ENCODE measurements at places on chromosomes 1 and 21.
A peak's percentile ranks its signal among the peaks of the same experiment; 100 is the strongest.

DNA sequence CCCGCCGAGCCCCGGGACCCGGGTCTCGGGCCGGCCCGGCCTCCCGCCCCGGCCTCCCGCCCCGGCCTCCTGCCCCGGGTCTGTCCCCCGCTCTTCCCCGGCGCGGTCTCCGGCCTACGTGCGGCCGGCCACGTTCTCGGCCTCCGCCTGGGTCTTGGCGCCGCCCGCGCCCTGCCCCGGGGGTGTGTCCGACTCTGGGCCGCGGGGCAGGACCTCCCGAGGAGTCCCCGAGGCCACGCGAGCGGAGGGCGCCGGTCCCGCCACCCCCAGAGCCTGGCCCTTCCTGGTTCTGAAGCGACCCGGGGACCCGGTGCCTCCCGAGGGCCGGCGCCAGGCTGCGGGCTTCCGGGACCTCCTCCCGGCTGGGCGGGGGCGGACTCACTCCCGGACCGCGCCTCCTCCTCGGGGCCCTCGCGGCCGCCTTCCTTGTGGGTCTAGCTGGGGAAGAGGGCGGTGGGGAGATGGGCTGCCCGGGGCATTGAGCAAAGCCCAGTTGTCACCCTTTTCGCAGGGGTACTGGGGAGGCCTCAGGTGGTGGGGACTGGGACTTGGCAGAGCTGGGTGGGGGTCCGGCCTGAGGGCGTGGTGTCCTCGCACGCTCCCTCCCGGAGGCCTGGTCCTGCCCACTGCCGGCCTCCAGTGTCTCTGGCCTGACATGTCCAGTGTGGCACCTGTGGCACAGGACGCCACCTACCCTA lies 558 bp downstream of the PFKL start:
- peak; percentile 72 for DNase-seq

DNA sequence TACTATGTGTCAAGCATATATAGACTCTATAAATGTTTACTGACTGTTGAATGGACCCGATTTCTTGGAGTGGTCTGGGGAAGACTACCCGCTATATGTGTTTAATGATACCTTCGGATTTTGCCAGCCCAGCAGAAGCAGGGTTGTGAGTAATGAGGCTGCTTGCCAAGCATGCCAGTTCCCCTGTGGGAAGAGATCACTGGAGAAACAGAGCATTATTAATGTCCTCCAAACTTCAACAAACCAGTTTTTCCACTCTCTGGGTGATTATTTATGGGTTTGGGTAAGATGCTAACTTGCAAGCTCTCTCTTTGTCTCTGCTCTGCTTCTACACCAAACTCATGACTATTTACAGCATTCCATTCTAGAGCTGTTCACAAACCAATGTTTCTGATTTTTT lies 25.1 kb upstream of the PHGDH start:
- DNase-seq: peak; percentile 58

DNA sequence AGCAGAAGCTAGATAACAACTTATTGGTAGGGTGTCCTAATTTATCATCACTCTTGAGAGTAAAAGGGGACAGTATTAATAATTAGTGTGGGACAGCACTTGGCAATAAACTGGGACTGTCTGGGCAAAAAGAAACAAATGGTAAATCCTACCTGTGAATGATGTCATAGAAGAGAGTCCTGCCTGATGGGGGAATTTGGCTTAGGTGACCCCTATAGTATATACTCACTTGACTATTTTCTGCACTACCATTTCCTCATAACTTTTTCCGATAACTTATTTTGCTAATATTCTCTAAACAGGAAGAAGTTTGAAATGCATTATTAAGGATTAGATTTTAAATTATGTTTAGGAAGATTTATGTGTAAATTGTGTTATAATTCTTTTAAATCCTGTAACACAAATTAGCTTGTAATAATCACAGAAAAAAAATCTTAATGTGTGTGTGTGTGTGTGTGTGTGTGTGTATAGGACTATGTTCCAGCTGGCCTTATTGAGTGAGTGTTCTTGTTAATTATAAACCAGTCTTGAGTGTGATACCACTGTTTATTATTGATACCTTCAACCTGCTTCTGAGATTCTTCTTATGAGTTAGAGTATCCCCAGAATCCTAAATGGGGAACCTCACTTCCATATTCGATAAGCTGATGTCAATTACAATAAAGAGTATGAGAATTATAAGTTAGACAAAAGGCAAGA lies 144.2 kb upstream of the C1orf105 start:
- peak; percentile 35 for DNase-seq

GRCh38 chr21:40618191-40618973 lies 228.6 kb downstream of the DSCAM start:
- DNase-seq: no peak

DNA sequence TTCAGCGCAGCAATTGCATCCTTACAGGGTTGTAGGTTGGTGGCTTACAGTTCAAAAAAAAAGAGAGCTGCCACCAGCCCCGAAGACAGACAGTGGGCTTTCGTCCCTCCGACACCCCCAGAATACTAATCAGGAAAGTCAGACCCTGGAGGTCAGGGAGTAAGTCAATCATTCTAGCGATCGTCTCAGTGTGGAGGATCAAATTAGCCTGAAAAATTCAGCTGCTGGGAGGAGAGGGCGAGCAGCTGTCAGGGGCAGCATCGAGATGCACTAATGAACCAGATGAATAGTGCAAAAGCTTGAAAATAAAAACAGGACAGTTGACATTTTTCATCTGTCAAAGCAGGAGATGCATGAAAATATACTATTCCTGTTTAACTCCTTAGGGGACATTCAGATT lies 138.4 kb downstream of the NEK7 start:
- DNase-seq: no peak

DNA sequence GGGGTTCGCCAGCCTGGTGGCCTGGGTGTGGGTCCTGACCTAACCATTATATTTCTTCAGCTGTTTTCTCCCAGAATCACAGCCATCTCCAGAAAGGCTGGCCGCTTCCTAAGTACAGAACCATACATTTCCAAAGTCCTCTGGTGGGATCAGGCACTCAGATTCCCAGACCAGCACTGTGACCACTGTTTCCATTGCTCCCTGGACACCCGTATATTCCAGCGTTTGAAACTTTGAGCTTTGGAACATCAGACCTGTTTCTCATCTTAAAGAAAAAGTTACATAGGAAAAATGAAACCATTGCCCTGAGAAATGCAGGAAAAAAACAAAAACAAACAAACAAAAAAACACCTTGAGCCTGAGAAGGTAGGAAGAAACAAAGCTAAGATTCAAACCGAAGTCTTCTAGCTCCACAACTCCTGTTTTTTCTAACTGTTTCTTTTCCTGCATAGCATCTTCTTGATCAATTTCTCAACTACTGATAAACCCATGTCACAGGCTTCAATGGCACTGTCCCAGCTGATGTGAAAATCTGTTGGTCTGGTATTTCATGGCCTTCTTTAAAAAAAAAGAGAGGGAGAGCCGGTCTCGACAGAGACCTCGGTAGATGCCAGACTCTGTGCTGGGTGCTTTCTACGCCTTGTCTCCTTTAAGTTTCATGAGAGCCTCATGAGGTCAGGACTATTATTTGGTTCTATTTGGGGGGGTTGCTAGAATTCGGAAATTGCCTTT lies 221.3 kb downstream of the TOMM20 start:
- DNase-seq: no peak

All from kidney tubule cell (primary cell).